Right atrium auricular region (tissue), 2 donors: ENCODE measurements at places on chromosomes 1 and 21.

GRCh38 chr1:152110365-152110859, 4.8 kb downstream of the TCHH start:
- no peak for DNase-seq

- no peak for DNase-seq
Measured at GRCh38 chr1:199858171-199858570, 169.3 kb upstream of the NR5A2 start.

GRCh38 chr1:7362947-7363346, 408.1 kb upstream of the VAMP3 start:
- no peak for DNase-seq

DNA sequence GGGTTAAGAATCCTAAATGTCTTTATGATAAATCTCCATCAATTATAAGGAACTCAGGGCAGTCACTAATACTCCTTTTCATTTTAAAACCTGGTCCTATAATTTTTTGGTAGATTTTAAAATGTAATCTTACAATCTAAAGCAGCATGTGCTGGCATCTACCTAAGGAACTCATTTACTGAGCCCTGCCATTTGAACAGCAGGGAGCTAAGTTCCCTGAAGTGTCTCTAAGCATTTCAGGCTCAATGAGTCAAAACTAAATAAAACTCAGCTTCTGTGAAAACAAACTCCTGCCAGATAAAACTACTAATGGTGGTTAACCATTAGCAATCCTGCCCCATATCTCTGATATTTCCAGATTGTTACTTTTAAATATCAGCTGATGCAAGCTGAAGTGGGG, 1371.8 kb upstream of the PRMT6 start:
- no peak for DNase-seq

- DNase-seq, result no peak
Measured at GRCh38 chr21:32764186-32764585, 7.4 kb downstream of the PAXBP1 start.

GRCh38 chr21:36185523-36185922, 28.9 kb downstream of the DOP1B start:
- no peak for DNase-seq

DNA sequence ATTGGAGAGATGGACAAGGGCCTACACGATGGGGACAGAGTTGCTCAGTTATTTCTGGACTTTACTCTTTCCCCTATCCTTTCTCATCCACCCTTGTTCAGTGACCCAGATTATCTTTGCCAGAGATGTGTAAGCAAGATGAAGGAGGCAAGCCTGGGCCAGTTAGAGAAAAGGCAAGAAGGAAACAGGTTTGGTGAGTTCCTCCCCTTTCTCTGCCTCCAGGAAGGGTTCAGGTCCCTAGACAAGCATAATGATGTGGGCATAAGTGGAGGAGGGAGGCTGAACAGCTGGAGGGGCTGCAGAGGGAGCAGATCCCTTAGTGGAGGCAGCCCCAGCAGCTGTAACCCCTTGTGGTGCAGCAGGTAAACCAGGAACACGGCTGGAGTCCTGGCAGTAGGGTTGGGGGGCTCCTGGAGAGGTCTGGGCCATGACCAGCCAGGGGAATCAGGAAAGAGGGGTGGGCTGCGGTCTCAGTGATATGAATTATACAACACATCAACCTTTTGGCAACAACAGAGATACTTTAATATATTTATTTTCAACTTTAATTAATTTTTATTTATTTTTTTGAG, 9.2 kb upstream of the CDC42 start:
- DNase-seq, result no peak

GRCh38 chr1:209755926-209756614, at the start of gene TRAF3IP3:
Gene TRAF3IP3, plus strand, starts transcription at chr1:209756053. Its CDS starts 3,987 bp downstream, at chr1:209760040.
- DNase-seq, result no peak
